ENCODE measurements at places on chromosomes 2 and 18.

- DNase-seq, result peak; percentile 93
These were observed 92.4 kb downstream of the DYSF start for GRCh38 chr2:71545572-71546274.

DNA sequence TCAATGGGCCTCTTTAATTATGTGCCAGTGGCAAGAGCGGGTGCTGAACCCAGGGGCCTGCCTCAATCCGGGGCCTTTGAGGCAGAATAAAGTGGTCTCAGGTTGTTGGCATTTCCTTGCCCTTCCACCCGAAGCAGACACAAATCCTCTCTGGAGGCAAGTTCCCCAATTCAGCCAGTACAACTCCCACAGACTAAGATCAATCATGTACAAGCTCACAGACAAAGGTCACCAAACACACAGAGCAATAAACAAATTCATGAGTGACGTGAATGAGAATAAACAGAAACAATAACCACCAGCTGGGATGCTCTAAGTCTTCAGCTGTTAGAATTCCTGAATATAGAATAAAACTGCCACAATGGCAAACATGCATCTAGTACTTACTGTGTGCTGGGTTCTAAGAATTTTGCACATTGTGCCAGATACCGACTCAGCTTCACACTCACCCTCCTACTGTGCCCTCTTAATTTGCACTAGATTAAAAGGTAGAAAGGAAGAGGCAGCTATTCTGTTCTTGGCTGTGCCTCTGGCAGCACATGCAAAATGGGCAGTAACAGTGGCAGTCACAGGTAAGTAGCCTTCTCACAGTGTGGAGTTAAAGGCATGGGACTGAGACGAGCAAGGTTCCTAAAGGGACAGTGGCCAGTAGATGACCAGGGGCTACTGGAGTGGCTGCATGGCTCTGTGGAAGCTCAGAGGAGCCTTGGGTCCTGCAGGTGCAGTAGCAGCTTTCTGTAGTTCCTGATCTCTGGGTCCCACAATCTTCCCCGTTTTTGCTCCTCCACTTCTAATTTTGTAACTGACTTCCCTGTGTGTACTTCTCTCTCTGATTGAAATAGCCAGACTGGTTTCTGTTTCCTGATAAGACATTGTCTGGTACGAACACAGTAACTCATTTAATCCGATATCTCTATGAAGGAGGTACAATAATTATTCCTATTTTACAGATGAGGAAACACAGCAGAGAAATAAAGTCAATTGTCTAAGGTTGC, 34.6 kb upstream of the IL1B start:
- DNase-seq, result no peak

DNA sequence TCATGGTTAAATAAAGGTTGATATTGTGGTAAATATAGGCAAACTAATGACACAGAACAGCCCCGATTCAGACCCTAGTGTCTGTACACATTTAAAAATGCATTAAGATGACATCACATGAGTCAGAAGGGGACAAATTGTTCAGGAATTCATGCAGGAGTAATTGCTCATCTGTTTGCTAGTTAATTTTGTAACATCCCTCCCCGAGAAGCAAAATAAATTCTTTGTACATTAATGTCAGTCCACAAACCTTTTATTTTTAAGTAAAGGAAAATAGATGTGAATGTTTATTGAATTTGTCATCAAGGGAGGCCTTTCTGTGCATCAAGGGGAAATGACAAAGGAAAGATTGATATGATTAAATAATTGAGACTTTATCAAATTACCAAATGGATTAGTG, 69.9 kb downstream of the SH3BP4 start:
- DNase-seq, result no peak

DNA sequence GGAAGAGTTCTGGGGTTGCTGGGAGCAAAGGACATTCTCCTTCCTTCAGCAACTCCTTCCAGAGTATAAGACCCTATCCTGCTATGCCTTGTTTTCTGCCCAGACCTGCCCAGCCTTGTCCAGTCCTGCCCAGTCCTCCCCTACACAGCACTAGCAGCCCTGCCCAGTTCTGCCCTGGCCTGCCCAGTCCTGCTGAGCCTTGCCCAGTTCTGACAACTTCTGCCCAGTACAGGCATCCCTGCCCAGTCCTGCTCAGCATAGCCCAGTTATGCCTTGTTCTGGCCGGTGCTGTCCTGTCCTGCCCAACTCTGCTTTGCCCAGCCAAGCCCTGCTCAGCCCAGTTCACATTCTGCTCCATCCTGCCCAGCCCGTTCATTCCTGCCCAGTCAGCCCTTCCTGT, 44.9 kb upstream of the ALK start:
- no peak for DNase-seq

DNA sequence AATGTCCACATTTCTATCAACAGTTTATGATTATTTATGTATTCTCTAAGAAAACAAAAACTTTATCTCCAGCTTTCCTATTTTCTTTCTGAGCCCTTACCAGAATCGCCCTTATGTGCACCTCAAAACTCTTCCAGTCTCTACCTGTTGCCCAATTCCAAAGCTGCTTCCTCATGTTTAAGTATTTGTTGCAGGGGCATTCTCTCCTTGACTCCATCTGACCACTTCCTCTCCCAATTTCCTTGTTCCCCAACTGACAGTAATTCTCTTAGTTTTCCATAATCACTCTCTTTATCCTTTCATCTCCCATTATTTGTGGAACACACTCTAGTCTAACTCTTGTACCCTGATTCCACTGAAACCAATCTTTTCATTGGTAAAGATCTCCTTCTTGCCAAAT, 105.4 kb upstream of the RBBP8 start:
- DNase-seq, result no peak

DNA sequence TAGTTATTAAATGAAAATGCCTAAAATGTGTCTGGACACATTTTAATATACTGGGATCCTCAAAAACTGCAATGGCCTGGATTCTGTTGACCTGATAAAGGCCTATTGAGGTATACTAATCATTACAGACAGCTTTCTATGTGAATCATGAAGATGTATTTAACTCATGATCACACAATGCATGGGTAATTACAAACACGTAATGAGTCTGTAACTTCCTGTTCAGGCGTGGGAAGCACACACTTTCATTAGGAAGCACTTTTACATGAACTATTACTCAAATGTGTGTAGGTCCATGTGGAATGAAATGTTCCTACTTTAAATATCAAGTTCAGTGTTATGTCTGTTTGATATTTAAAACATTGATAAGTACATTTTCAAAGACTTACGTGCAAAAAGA, 108.7 kb downstream of the NCKAP5 start:
- no peak for DNase-seq

- no peak for DNase-seq
These were observed 124.2 kb upstream of the SIX3 start for GRCh38 chr2:44817256-44817655.

DNA sequence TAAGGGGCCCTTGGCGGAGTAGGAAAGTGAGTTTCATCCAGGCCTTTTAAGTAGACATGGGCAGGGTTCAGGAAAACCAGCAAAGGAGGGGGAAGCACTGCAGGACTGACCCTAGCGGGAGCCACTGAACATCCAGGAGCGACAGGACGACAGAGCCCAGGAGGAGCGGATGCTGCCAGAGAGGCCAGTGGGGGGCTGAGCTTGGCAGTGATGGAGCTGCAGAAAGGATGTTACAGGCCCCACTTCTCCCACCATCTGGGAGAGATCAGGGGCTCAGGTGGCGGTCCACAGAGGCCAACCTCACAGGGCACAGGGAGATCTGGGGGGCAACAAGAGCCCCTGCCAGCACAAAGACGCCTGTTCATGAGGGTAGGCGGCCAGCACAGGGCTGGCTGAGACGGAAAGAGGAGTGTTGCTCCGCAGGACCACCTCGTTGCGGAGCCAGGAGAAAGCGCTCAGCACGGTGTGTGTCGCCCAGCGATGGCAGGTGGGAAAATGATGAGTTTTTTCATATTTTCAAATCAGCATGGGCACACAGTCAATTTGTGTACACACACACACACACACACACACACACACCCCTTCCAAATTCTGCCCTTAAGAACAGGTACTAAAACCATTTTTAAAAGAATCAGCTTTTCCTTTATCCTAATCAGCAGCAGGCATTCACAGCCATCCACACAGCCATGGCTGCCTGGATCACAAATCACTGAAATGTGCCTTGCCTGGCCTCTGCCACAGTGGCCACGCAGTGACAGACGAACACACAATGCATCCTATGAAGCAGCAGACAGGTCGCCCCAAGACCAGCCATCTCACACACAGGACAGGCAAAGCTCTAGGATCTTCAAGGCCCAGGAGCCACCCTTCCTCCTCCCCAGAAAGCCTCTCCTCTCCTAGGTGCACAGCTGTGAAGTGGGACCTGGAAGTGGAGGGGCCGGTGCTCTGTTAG, 63.2 kb downstream of the NDUFA10 start:
- DNase-seq, result no peak

GRCh38 chr2:183081911-183082310, 3.4 kb downstream of the DUSP19 start:
- DNase-seq, result no peak

DNA sequence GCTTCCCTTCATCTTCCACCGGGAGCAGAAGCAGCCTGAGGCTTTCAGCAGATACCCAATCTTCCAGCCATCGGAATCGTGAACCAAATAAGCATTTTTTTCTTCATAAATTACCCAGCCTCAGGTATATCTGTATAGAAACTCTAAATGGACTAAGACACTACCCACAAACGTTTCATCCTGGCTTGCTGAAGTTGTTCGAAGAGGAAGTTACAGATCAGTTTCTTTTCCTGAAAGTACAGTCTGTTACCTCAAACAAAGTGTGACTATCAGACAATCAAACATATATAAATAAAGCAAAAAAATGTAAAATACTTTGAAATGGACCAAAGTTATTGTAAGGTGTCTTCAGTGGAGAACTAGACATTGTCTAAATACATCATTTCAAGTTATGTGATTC, 97.9 kb downstream of the MREG start:
- DNase-seq, result no peak

Measured in H7 (cell line).